ENCODE measurements at places on chromosomes 7 and 10.

GRCh38 chr7:73904219-73905137, 43.5 kb downstream of the TMEM270 start:
- DNase-seq = no peak

DNA sequence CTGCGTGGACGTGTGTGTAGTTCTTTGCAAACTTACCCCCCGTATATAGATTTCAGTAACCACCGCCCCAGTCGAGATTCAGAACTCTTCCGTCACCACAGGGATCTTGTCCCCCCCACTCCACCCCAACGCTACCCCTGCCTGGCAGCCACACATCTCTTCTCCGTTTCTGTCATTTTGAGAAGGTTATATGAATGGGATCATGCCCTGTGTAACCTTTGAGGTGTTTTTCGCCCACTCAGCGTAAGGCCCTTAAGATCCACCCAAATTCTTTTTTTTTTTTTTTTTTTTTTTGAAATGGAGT, 83.4 kb downstream of the ELFN1 start:
- no peak for DNase-seq

- no peak for DNase-seq
These were observed 115.0 kb downstream of the GFRA1 start for GRCh38 chr10:116158036-116158435.

GRCh38 chr7:154973381-154973780, 29.5 kb downstream of the PAXIP1 start:
- DNase-seq = no peak

DNA sequence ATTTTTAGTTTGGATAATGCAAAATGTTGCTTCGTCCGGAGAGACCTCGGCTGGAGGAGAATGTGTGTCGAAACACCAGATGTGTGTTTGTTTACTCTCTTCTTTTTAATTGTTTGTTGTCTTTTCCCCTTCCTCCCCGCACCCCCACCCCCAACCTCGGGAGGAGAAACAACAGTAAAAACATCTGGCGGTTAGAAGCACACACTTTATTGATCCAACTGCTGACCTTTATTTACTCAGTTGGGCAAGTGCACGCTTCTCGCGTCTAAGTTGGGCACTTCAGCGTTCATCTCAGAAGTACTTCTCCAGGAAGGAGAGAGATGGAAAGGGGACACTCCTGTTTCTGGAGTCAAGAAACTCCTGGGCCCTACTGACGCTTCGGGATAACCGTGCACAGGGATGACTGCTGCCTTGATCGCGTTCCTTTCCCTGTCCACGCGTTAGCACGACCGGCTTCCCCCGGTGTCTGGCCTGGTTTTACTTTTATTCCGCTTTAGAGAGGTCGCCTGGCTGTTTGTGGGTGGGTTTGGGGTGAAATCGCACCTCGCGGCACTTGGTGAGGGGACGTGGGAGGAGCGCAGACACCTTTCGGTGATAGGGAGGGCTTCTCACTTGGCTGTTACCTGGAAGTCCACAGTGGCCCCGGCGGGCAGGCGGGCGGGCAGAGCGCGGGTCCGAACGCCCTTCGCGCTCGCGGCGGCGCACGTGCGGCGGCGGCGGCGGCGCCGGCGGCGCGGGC, 168.3 kb upstream of the PPP1R3A start:
- peak; percentile 66 for DNase-seq

GRCh38 chr10:114902151-114902550, 35.8 kb upstream of the TRUB1 start:
- no peak for DNase-seq

DNA sequence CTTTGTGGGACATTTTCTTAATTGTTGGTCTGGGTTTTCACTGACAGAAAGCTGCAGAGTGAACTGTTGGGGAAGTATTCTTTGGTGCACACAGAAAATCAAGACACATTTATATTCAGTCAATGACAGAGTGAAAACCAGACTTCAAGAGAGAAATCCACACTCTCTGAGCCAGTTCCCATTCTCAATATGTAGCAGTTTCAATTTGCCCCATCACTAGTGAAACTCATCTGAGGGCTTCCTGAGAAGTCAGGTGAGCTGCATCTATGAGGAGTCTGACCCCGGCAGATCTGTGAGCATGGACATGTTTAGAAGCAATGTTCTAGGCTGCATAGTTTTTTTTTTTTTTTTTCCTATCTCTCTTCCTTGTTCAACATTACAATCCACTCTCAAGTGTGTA, 163.7 kb upstream of the AHR start:
- DNase-seq = no peak

DNA sequence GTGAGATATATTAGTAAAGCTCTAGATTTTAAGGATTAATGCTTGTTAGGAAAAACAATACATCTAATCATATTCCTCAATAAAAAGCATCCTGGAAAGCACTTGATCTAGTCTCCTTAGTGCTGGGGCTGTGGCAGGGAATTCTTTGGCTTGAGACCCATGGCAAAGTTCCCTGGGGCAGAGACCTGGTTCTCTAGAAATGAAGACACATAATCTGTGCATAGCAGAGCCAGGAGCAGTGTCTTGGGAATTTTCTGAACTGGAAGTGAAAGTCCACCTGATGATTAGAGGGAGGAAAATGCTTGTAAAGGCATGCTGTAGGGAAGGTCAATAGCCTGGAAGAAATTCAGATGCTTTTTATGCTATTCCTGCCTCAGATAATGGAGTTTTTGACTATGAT, 247.4 kb downstream of the CDK14 start:
- DNase-seq = no peak

DNA sequence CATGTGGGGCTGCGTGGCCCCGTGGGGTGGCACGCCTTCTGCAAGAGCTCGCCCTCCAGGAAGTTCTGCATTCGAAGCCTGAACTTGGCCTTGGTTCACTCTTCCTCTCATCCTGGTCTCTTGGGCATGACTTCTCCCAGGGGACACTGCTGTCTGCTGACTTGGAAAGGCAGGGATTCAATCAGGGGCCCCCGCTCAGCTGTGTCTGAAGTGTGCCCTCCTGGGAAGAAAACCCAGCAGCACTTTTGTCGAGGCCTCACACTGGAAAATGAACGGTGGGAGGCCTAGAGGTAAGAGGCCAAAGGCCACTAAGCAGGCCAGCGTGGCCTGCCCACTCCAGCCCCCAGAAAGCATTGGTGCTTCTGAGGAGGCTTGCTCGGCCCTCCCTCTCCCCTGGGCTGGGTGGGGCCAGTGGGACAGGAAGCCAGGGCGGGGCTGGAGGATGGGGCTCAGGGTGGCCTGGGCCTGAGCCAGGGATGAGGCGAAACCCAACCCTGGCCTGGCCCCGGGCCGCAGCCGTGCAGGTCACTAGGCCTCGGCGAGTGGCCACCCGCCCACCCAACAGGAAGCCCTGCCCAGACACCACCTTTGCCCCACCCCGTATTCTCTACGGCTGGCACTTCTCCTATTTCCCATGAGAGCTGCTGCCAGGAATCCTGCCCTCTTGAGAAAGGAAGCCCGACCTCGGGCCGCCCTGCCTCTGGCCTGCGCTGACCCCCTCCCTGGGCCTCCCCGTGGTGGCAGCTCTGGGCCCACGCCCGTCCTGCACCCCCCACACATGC, 81.1 kb downstream of the ZMIZ1 start:
- no peak for DNase-seq

GRCh38 chr7:80243425-80243824, 108.8 kb downstream of the GNAI1 start:
- no peak for DNase-seq

DNA sequence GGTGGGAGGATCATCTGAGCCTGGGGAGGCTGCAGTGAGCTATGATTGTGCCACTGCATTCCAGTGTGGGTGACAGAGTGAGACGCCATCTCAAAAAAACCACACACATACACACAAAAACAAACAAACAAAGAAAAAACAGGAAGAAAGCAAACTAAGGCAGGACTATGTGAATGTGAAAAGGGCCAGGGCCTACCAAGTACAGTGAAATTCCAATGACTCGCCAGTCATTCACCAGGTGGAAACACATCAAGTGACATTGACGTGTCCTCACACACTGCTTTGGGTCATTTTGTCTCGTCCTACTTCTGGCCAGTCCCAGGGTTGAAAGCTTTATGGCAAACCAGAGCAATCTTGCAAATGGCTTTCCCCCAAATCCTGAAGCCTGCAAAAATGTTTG, 79.9 kb downstream of the HIP1 start:
- no peak for DNase-seq

DNA sequence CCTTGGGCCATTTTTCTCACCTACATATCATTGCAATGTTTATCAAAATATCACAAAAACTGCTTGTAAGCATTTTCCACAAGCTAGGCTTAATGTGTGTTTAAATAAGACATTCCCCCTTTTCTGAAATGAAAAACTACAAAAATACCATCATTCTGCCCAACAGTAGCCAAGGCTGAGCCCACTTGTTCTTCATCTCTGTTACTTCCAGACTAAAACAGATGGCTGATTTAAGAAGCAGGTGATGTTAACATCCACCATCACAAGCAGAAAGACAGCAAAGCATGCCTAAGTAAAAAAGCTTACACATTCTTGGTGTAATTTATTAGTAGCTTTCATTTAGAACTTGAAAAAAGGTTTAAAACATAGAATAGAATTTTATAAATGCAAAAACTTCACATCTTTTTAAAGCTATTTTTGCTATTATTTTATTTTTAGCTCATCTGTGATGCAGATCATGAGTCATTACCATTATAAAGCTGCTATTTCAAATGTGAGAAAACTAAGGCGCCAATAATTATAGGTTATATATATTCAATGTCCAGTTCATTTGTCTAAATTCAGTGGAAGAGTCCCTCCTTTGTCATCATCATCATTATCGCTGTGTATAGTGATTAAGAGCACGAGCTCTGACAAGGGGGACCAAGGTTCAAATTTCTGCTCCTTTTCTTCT, 109.4 kb downstream of the RELN start:
- no peak for DNase-seq

DNA sequence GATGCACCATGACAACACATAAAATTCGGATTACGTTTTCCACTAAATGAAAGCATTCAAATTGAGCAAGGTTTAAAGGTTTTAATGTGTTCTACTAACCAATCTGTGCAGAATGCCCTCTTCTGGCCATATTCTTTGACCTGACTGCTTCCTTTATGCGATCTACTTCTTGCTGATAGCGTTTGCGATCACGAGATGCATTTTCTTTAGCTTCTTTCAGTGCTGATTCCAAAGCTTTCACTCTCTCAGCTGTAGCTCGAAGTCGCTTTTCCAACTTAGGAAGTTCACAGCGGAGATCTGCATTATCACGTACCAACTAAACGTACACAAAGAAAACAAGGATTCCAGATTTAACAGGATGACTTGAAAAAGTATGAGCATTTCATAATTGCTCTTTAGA, 39.2 kb downstream of the KIF5B start:
- DNase-seq = no peak

GRCh38 chr7:33601884-33602283, 303.5 kb upstream of the BMPER start:
- DNase-seq = no peak

- no peak for DNase-seq
These were observed 86.4 kb upstream of the KIF5B start for GRCh38 chr10:32142646-32143045.

DNA sequence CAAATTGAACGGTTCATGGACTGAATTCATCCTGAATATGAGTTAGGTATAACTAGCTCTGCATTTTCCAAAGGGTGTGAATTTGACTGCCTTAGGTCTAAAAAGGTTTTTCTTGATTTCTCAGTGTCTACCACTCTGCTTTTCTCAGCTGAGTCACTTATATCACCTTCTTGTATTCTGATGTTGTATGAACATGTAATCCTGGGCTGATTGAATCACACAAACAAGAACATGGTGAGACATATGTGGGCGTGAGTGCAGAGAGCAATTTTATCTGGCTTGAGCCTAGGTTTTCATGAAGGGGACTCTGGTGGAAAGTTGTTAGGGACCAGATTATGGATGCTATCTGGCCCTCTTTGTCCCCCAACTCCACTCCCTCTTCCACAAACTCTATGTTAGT, 239.8 kb downstream of the SUGCT start:
- no peak for DNase-seq

GRCh38 chr10:13816195-13816925, 229.6 kb downstream of the PRPF18 start:
- no peak for DNase-seq

DNA sequence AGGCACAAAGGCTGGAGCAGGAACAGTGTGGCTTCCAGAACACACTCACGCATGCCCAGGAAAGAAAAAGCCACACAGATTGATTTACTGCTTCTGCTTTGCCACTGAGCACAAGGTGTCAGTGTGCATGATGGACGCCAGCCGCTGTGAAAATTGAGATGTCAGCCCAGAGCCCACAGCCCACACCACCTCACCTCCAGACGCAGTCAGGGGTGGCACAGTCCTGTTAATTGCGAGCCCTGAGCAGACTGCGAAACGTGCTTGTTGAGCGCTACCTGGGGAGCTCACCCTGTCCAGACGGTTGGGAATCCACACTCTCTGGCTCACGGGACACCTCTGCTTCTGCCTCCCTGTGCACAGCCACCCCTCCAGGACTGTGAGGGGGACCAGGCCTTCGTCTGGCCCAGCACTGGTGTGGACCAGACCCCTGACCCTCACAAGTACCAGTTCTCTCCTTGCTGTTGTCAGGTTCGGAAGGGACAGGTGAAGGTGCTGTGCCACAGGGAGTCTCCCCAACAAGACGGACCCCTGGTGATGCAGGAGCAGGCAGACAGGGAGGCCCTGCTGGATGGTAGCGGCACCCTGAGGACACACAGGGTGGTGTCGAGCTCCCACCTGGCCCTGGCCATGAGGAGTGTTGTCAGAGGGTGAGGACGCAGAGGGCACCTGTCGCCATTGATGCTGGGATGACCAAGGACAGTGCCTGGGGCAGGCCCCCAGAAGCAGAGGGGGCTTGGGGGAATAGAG, 15.3 kb downstream of the RASGEF1A start:
- no peak for DNase-seq

DNA sequence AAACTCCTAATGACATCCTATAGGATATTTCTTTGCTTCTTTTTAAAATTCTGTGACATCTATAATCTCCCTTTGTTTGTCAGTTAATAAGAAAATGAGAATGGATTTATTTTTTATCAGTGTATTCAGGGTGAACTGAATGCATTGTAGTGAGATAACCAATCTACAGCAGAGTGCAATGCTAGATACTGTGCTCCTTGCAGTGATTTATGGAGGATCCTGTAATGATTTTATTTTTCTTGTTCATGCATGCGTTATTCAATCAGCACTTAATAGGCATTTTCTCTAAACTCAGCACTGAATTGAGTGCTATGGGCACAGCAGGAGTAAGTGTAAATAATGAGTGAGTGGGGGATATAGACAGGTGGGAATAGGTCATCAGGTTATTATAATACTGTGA, 253.9 kb downstream of the CDK14 start:
- DNase-seq = no peak

- no peak for DNase-seq
These were observed 25.7 kb downstream of the MYOF start for GRCh38 chr10:93456480-93456879.

GRCh38 chr7:141295367-141295895, 221.6 kb downstream of the TMEM178B start:
- no peak for DNase-seq

DNA sequence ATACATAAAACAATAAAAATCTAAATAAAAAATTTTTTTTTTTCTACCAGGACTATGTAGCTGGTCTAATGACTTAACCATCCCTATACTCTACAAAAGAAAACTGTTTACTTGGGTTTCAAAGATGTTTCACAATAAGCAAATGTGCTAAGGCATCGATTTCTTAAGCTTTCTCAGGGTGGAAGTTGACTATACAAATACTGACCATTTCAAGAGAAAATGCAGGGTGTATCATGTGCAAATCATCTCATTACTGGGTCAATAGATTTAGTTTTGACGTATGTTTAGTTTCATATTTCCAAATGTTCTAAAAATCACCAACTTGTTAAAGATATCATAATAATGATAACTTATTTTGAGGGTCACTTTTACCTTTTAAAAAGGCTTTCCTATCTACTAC, 7.5 kb downstream of the NRP1 start:
- no peak for DNase-seq

- DNase-seq = no peak
These were observed 349.4 kb downstream of the EXOC4 start for GRCh38 chr7:133602291-133602690.
